ENCODE measurements at places on chromosomes 3 and 15.
A peak's percentile ranks its signal among the peaks of the same experiment; 100 is the strongest.

DNA sequence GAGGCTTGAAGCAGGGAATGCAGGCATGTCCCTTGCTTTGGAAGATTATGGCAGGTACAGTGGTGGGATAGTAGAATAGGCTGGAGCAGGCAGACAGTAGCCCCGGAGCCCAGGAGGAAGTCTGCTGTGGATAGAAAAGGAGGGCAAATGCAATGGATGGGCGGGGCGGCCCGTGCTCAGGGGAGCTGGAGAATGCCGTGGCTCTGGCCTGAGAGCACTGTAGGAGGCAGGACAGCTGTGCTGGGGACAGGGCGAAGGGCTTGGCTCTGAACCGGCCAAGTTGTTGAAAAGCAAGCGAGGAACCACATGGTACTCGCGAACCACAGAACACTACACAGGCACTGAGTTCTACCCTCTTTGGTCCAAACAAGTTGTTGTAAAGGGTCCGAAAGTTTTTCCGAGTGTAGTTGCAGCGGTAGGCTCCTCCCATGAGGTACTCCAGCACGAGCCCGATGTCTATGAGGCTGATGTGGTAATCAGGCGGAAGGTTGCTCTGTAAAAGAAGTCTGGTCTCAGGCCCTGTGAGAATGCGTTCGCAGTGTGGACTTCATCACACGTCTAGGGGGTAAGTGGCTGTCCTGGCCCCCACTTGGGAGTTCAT lies 54.7 kb downstream of the TRPM1 start:
- DNase-seq, result no peak

DNA sequence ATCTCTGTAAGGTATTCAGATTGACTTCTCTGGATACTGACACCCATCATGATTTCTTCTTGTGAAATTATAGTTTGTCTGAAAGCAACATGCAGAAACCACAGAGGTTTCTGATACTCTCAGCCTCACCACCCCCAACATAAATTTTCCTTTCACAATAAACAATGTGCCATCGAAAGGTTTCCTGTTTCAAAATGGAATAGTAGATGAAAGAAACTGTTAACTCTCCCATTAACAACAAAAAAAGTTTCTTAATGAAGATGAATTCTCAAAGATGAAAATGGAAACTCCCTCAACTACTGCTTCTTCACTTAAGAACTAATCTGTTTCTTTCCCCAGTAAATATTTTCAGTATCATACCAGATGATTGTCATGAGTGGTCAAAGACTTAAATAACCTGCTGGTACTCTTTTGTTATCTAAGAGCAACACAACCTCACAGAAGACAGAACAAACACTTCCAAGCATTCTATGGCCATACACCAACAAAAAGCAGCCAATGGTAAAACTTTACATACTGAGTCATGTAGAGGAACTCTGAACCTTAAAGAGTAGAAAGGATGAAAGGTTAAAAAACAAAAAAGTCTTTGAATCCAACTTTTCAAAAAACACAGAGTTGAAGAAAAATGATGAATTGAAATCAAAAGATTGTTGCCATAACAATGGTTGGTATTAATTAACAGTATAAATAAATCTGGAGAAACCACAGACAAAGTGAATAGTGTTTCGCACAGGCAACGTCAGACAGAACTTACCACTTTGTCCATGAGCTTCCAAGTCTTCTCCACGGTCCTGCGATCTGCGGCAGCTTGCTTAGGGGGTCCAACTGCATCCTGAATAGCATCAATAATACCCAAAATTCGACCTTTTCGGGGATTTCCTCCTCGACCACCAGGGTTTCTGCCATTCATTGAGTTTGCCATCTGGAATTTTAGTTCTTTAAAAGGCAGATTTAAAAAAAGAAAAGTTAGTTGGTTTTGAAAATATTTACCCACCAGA lies 1.9 kb downstream of the CBLB start:
- DNase-seq, result peak; percentile 46

- no peak for DNase-seq
Observed at GRCh38 chr3:3792391-3792790, 6.8 kb upstream of the LRRN1 start.

GRCh38 chr3:132231633-132232032 lies 85.6 kb upstream of the ACP3 start:
- no peak for DNase-seq

DNA sequence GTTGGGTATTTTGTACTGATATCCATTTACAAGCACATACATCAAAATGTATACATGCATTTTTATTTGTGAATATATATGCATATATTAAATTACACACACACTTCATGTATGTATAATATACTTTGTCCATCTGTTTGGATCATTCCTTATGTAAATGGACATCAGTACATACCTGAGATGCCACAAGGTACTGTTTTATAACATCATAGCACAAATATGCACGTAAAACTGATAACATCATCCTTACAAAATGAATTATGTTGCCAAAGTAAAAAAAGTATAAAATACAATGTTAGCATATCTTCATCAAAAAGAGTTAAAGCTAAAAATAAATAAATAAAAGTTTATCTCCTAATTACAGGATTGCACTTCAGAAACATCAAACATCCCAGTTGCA lies 634.8 kb upstream of the UBE2E2 start:
- DNase-seq, result no peak

DNA sequence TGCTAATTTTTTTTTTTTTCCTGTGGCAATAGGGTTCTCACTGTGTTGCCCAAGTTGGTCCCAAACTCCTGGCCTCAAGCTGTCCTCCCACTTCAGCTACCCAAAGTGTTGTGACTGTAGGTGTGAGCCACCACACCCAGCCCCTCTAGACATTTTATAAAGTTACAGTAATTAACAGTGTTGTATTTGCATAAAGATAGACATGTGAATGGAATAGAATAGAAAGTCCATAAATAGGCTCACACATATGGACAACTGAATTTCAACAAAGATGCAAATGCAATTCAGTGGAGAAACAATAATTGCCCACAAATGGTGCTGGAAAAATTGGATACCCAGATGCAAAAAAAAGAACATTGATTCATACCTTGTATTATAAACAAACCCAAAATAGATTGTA lies 39.9 kb downstream of the PLS1 start:
- DNase-seq, result no peak

DNA sequence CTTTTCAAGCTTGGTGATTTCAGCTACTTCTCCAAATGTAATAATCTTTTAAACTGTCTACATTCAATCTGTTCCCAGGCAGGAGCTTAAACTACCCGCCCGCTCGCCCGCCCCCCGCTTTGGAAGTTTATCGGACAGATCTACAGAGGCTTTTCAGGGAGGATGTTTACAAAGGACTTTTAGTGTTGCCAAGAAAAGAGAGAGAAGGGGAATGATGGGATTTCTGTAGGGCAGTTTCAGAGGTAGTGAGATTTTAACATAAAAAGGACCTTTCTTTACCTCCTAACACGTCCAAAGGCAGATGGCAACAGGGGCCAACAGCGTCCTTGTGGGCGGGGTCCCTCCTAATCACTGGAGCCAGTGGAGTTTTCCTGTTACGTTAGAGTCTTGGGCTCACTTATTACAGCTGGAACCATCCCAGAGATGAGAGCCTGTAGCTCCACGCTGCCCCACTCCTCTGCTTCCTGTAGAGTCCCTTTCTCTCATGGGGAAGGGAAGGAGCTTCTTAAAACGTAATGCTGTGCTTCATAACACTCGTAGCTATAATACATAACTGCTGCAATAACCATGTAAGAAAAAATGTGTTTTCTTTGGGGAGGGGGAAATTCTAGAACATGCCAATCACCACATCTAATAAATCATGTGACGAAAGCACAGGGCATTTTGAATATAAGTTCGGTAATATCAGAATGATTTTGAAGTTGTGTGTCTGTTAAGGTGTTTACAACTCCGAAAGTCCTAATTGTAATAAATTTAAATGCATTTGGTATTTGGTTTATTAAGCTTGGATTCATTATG lies 30.9 kb downstream of the HES1 start:
- DNase-seq, result peak; percentile 61

GRCh38 chr3:40387001-40387894 lies at the start of gene ENTPD3:
TSS of gene ENTPD3 (plus strand) at chr3:40387184. CDS start at chr3:40388058, 874 bp downstream.
- no peak for DNase-seq

- DNase-seq, result no peak
Observed at GRCh38 chr15:96304839-96305238, 25.7 kb upstream of the NR2F2 start.

DNA sequence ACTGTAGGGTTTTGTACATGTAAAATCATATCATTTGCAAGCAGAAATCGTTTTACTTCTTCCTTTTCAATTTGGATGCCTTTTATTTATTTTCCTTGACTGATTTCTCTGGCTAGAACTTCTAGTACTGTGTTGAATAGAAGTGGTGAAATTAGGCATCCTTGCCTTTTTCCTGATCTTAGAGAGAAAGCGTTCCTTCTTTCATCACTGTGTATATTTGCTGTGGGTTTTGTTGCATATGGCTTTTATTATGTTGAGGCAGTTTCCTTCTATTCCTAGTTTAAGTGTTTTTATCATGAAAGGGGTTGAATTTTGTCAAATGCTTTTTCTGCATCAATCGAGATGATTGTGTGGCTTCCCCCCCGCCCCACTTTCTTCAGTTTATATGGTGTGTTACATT lies 140.9 kb downstream of the ATG7 start:
- no peak for DNase-seq

DNA sequence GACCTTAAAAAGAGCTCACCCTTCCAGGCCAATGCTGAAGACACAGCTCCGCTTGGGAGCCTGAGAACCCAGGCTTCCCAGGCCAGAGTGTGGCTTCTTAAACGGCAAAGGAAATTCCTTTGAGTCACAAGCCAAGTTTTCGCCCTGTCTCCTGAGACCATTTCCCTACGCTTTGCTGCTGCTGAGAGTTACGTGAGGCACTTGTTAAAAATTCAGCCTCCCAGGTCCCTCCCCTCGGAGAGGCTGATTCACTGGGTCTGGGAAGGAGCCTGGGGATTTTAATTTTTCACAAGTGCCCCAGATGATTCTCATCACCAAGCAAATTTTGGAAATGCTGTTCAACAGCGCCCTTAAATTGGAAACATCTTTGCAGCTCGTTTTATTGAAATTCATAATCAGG lies 25.5 kb downstream of the RLBP1 start:
- DNase-seq, result no peak

DNA sequence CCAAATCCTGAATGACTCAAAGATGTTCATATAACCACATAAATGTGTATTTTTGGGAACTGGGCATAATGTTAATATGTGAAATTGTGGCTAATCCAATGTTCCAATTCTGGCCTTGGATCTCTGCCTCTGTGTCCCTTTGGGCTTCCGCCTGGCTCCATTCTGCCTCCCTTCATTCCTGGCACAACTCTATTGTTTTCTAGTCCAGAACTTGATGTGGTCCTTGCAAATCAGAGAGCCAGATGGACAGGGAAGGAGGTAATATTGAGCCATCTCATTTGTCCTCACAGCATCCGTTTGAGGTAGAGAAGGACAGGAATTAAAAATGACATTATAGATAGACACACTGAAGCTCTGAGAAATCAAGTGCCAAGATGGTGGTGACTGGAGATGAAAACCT lies 355.7 kb upstream of the TBL1XR1 start:
- DNase-seq, result no peak

- no peak for DNase-seq
Observed at GRCh38 chr15:65884511-65884910, 15.2 kb downstream of the RAB11A start.

GRCh38 chr3:29720665-29721064 lies 439.8 kb downstream of the RBMS3 start:
- no peak for DNase-seq

All from femur (tissue), 1 donor.